ENCODE measurements at places on chromosomes 1 and 21.

DNA sequence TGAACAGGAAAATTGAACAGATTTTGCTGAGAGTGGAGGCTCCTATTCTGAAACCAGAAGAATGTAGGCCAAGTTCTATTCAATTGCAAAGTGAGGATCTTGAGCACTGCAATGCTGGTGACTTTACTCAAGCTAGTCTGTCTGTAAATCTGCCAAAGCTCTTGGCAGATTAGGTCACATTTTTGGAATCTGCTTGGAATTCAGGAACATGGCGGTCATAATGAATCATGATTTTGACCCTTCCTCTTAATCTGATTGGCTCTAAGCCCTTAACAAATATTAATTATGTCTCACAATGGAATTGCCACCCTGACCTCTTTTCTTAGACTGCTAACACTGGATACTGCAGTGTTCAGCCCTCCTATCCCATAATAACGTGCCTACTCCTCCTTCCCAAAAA is 7.2 kb upstream of the GNG12 start:
- DNase-seq = no peak

DNA sequence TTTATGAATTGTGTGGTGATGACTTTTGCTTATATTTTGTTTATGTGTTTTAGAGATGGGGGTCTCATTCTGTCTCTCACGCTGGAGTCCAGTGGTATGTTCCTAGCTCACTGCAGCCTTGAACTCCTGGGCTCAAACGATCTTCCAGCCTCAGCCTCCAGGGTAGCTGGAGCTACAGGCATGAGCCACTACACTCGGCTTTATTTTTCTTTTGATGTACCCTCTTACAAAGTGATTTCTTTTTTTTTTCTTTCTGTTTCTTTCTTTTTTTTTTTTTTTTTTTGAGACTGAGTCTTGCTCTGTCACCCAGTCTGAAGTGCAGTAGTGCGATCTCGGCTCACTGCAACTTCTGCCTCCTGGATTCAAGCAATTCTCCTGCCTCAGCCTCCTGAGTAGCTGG is 46.8 kb downstream of the CD247 start:
- no peak for DNase-seq

DNA sequence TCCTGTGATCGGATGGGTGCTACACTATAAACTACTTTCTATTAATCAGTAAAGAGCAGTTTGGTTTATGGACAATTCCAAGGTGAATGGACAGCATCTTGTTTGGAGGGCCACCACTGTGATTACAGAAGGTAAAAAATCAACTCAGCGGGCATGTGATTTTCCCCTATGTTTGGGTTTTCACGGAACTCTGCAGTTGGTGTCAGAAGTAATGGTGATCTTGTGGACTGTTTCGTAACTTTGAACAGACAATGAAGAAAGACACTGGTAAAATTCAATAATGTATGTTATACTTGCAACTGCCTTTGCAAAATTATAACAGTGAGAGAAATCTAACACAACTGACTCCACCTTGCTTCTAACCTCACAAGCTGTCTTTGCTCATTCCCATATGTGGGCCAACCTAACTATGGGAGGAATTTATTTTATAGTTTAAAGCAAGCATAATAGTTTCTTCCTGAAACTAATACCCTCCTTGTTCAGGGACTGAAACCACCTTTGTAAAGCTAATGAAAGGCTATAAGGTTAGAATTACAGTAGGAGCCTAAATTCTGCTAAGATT is 53.2 kb downstream of the TRIM33 start:
- DNase-seq = no peak

GRCh38 chr1:192802406-192802805 is 6.4 kb upstream of the RGS2 start:
- DNase-seq = no peak

DNA sequence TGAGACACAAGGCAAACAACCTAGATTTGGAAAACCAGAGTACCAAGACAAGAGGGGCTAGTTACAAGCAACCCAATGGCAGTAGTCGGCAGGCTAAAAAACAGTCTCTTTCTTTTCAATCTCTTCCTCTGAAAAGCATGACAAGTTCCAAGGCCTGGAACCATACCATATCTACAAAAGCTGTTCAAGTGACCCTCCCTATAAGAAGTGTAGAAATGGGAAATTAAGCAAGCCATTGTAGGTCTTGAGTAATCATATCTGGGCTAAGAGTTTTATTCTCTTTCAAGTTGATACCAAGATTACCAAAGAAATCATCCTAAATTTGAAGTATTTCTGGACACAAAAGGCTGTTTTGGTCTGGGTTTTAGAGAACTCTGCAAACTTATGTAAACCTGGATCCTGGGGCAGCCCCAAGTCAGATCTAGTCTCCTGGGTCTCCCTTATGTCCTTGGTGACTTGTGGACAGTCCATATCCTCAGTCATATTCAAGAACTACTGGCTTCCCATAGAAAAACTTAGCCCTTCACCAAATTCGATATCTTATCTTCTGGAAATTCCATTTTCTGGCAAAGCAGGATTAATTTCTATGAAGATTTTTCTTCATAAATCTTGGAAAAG is 24.7 kb downstream of the FMO3 start:
- no peak for DNase-seq

All from NCI-H774 (cell line).